ENCODE measurements at places on chromosomes 11 and 22.

DNA sequence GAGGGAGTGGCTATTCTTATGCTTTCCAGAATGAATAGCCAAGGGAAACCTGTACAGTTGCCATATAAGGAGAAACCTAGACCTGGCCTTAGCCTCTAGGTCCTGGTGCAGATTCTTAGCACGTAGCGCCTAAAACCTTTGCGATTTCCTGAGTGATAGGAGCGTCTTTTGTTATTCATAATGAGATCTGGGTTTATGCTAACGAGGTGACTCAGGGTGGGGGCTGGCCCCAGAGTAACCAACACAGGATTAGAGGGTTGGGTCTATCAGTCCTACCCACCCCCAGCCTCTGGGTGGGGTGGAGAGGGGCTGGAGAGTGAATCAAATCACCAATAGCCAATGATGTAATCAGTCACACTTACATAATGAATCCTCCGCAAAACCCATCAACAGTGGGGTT lies 73.4 kb upstream of the PARVG start:
- no peak for DNase-seq

DNA sequence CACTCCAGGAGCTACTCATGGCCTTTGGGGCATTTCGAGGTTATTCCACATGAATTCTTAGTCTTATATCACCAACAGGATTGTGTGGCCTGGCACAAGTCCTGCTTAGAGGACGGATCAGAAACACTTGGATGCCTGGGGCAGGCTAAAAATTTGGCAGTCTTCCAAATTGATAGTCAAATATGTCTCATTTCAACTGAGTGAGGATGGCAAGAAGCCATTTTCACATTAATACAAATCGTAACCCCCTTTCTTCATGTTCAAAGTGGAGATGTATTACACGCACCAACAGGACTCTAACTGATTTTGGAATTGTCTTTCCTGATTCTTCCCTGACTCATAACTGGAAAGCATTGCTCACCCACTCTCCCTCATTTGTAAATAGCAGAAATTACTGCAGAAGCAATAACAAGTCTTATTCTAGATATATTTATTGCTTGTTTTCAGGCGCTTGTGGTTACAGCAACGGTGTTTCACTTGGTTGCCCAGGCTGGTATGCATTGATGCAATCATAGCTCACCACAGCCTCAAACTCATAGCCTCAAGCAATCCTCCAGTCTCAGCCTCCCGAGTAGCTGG lies 10.3 kb upstream of the CCDC86 start:
- no peak for DNase-seq

GRCh38 chr22:33382436-33382835 lies 324.3 kb upstream of the SYN3 start:
- no peak for DNase-seq

- DNase-seq: no peak
Measured at GRCh38 chr11:126115127-126115495, 52.4 kb upstream of the CDON start.

Data from activated naive CD4-positive, alpha-beta T cell (primary cell).